ENCODE measurements at places on chromosomes 7 and 10.

DNA sequence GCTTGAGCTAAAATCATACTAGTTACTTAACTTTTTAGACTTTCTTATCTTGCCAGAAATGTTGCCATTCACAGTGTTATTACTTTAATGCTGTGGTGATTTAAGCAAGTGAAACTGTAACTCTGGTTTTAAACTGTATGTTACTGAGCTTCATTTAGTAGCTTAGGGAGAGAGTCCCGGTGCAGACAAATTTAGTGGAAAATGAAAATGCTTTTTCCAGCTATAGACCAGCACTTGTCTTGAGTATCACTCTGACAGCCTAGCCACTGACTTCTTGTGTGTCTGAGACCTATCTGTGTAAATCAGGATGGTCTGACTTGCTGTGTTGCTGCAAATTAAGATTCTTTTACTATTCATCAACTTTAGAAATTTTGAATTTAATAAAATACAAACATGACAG, 200.8 kb downstream of the CACNB2 start:
- DNase-seq = no peak

DNA sequence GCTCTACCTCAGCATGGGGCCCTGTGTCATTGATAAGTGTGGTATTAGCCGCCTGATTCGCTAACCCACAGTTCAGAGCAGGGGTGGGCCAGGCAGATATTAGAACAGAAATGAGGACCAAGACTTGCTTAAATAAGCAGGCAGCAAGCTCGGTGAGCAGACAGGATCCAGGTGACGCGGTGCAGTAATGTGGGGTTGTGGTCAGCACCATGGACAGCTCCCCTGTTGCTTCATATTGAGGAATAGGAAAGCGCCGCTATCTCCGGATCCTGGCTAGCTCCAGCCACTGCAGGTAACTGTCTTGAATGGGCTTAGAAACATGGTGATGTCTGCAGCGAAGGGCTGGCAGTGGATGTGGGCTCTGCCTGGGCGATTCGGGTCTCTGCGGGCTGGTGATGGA, 51.3 kb upstream of the GPR26 start:
- DNase-seq = peak; percentile 15

DNA sequence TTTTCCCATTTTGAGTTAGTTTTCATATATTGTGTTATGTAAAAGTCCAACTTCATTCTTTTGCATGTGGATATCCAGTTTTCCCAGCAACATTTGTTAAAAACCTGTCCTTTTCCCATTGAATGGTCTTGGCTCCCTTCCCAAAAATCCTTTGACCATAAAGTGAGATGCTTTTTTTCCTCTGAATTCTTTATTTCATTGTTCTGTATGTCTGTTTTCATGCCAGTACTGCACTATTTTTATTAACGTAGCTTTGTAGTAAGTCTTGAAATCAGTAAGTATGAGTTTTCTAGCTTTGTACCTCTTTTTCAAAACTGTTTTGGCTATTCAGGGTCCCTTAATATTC, 20.0 kb downstream of the C1GALT1 start:
- DNase-seq = no peak

DNA sequence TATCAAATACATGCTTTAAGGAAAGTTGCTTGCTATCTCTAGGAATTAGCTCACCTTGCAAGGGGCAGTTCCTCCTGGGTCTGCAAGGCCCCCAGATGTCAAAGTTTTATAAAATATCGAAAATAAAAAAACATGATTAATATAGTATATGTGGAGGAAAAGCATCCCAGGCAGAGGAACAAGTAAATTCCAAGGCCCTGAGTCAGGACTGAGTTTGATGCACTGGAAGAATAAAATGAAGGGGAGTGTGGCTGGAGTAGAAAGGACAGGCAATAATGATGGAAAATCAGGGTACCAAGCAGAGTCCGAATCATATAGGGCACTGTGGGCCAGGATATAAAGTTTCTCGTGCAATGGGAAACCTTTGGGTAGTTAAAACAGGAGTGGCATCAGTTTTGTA, 112.4 kb upstream of the EEPD1 start:
- DNase-seq = no peak

- no peak for DNase-seq
Observed at GRCh38 chr7:137717045-137717444, 129.7 kb downstream of the DGKI start.

GRCh38 chr10:1187151-1187854, 131.1 kb downstream of the WDR37 start:
- DNase-seq = no peak

- DNase-seq = peak; percentile 85
Observed at GRCh38 chr7:28180364-28181147, at the start of gene JAZF1. JAZF1 (minus strand) TSS chr7:28180795.

GRCh38 chr7:96727534-96728088, 18.0 kb upstream of the SEM1 start:
- DNase-seq = no peak

DNA sequence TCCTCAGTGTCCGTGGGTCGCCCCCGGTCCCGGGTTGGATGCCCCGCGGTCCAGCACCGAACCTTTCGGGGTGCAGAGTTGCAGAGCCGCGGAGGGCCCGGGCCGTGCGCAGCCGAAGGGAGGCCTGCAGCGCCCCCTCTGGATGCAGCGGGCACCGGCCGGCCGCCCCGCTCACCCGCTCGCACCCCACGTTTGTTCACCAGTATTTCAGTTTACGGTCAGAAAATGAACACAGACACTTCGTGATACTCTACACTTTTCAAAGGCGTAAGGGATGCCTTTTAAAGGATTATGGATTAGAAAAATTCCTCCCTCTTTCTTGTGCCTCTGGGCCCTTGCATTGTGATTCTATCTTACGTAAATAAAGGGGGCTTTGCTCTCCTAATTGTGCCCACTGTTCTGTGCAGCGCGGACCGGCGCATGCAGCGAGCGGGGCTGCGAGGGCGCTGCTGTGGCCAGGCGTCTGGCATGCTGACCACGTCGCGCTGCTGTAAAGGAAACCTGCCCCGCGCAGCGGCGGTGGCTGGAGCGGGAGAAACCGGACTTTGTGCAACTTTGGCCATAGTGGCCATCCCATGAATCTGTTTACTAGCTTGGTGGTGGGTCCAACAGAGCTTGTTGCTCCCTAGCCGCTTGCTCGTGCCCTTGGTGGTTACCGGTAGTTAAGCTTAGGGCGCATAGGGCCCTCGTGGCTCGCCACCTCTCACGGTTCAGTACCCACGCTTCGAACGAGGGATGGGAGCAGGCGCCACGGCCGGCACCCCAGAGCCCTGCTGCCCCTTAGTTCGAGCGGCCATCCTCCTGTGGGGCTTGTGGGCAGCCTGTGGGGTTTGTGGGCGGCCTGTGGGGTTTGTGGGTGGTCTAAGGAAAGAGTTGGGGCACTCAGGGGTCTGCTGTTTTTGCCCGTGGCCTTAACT, 739 bp upstream of the MEST start:
- no peak for DNase-seq

DNA sequence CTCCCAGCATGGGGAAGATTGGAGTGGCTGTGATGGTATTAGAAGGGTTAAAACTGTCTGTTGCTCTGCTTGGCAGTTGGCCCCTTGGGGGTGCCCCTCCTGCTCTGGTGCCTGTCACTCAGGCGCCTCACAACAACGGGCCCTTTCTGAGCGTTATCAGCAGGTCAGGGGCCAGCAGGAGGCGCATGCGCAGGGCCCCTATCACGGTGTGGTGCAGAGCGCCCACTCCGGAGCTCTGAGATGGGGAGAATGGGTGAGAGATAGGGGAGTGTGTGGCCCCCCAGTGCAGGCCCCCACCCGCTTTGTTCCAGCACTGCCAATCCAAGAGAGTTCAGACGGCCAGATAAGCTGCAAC, 24.8 kb downstream of the GBX1 start:
- DNase-seq = peak; percentile 15

GRCh38 chr10:71302874-71303568, 16.0 kb upstream of the SLC29A3 start:
- peak; percentile 45 for DNase-seq

- DNase-seq = peak; percentile 74
Observed at GRCh38 chr7:55546814-55547213, 25.5 kb downstream of the VOPP1 start.

DNA sequence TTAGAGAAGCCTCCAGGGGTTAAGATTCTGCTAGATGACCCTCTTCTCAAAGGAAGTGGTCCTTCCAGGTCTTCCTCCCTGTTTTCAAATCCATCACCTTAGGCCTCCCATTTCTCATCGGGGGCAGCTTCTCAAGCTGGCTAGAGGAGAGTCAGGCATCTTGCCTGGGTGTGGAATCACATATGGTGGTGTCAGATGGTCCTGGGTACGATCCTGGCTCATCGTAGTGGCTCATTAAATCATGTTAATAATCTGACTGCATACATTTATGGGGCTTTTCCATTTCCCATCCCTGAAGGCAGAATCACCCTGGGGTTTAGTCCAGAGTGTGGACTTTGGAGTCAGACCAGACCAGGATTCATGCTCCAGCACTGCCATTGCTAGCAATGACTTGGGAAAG, 132.6 kb downstream of the RPS24 start:
- DNase-seq = no peak

- no peak for DNase-seq
Observed at GRCh38 chr7:99109108-99110051, 34.5 kb downstream of the SMURF1 start.

GRCh38 chr10:28479425-28479865, 53.5 kb upstream of the WAC start:
- no peak for DNase-seq

DNA sequence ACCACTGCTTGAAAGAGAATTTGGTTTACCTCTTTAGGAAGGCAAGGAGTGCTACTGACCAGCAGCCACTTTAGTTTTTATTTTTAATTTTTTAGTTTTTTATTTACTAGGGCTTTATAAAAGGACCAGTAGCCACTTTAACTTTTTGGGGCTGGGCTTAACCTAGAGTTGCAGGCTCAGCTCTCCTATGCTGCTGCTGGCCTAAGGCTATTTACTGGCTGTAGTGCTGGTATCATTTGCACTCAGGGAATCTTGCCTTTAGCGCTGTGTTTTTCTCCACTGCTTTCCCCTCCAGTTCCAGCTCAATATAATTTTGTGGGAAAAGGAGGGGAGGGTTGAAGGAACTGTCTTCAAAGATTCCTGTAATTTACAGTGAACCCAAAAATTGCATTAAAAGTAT, 13.4 kb downstream of the HPS1 start:
- DNase-seq = no peak

- DNase-seq = no peak
Observed at GRCh38 chr7:155776606-155777005, 35.7 kb downstream of the SHH start.

GRCh38 chr10:51010977-51011376, 63.3 kb upstream of the PRKG1 start:
- DNase-seq = peak; percentile 48

DNA sequence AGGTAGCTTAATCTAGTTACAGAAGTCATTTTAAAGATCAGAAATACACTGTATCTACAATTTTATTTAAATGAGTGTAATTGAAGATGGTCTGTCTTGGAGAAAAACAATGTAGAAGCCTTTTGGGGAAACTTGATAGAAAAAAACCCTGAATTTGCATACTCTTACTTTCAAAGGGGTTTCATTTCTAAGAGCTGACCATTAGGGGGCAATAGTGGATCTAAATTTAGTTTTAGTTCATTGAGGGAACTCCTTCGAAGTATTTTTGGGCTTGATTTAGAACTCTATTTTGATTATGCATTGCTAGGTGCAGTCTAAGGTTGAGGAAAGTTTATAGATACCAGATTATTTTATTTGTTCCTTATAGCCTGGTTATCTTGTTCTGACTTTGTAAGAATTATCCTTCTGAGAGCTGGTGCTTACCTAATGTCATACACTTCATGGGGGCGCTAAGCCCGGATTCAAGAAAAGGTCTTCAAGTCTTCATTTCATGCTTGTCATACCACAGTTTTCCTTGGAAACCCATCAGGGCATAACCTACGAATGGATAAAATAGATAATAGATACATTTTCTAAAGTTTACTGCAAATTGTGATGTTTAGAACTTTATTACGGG, 69.1 kb upstream of the MXI1 start:
- DNase-seq = peak; percentile 91
